ENCODE measurements at places on chromosomes 5 and 9.

DNA sequence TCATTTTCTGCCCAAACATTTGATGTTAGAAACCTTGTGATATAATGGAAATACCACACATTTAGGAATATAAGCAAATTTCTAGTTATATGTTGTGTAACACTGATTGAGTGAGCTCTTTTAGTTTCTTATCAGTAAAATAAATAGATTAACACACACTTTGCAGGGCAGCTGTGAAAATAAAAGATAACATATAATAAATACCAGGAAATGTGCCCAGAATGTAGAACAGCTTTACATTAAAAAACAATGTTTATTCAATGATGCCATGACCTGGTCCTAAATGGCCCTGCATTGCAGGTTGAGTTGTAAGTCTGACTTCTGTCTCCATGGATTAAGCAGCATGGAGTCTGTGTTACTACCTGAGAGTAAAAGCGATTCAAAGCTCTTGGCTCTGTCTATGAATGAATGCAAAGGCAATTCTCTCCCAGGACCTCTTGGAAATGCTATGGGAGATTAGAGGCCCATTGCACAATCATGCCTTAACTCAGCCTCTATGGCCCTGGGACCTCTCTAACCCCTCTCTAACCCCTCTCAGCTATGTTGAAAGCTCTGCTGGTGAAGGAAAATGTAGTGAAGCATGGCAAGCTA is 296.0 kb upstream of the ACTBL2 start:
- no peak for DNase-seq

DNA sequence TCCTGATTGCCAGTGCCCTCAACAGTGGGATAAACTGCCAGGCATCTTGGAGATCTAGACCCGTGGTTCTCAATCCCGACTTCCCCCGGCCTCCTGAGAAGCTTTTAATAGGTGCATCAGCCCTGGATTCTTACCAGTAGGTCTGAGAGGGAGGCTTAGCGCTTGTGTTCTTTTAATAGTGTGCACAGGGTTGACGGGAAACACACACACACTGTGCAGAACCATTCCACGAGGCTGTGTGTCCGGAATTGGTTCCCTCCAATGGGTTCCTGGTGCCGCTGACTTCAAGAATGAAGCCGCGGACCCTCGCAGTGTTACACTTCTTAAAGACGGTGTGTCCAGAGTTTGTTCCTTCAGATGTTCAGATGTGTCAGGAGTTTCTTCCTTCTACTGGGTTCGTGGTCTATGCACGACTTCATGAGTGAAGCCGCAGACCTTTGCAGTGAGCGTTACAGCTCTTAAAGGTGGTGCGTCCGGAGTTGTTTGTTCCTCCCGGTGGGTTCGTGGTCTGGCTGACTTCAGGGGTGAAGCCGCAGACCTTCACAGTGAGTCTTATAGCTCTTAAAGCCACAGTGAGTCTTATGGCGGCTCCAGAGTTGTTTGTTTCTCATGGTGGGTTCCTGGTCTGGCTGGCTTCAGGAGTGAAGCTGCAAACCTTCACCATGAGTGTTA is 46.6 kb upstream of the PRSS3 start:
- DNase-seq, result peak; percentile 71

DNA sequence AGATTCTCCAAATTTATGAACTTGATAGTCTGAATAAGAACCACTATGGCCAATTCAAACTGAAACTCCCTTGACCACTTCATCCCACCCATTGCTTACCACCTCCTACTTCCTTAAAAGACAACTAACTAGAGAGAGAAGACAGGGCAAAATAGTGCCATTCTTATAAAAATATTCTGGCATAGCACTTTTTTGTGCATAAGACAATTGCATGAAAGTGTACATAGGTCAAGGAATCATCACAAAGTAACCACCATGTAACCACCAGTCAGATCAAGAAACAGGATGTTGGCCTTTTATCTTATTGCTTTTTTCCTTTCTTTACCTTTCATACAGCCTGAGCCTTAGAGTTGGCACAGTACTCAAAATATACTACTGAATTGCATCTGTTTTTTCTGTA is 8.1 kb upstream of the ARSB start:
- DNase-seq, result no peak

GRCh38 chr9:126942399-126942798 is 27.8 kb downstream of the RALGPS1 start:
- no peak for DNase-seq

GRCh38 chr5:7325975-7326913 is 69.7 kb upstream of the ADCY2 start:
- DNase-seq, result no peak

DNA sequence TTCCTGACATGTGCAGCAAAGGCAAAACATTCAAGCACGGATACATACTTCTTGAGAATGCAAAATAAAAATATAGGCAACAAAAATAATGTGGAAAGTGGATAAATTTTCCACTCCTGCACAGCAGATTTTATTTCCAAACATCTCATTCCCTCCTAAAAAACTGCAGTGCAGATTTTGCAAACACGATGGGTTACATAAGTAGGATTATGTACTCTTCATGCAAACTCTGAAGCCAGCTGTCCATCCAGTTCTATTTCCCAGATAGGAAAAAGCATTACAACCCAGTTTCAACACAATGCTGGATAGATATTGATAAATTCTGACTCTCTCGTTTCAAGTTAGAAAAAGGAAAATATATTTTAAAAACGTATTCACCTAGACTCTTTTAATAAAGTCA is 52.7 kb upstream of the CCNG1 start:
- DNase-seq, result no peak

DNA sequence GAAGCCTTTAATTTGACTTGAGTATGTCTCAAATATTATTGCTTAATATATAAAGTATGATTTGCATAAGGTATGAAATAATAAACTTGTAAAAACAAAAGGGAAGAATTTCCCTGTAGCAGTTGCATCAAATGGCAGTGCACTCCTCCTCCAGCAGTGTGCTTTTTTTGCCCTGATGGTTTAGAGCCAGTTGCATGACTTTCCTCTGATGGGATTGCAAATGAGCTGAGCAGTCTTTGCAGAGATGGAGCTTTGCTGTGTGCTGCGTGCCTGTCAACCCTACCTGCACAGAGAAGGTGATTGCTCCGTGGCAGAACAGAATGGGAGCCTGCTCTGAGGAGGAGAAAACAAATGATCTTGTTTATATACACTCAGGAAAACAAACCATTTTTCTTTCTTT is 22.7 kb upstream of the CATSPER3 start:
- no peak for DNase-seq

DNA sequence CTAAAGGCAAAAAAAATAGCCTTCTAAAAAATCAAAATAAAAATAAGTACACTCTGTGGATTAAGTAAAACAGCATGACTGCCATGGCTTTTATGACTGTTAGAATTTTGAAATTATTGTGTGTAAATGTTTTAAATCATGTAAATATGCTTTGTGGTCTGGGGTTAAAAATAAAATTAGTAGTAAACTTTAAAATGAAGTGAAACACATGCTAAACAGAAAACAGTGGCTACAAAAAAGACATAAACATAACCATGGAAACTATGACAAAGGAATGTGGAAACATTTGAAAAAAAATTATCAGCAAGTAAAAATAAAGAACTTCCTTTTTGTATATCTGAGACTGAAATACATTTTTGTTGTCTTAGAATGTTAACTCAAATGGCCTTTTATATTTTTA is 134.5 kb upstream of the SPEF2 start:
- DNase-seq, result no peak

DNA sequence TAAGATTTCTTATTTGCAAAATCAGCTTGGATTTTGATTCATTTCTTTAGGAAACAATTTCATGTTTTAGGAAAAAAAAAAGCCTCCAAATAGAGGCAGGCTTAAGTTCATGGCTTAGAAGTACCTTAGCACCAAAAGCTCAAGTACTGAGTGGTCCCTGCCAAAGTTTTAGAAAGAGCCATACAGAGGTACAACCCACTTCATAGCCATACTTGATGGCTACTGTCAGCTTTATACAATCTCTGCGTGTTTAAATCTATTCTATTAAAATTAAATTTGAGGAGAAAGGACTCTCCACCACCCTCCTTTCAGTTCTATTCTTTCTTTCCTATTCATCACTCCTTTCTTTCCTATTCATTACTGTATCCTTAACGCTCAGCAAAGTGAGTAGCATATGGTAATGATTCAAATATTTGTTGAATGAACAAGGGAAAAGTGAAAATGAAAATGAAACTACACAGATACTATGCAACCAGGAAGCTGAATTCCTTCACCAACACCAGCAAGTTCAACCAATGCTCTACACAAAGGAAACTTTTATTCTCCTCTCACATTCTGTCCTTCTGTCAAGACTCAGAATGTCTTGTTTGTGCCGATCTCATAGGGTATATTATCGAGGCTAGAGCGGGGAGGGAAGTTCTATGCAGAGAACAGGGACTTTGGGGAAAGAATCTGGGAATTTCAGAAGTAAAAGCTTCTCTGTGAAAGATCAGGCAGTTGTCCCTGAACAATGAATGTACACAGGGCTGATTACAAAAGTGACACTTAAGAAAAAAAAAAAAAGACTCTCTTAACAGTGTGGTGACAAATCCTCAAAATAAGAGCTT is 138.6 kb upstream of the SPEF2 start:
- no peak for DNase-seq
